ENCODE measurements at places on chromosomes 6 and 20.

GRCh38 chr6:155062866-155063341, 67.8 kb downstream of the TIAM2 start:
- DNase-seq: no peak

DNA sequence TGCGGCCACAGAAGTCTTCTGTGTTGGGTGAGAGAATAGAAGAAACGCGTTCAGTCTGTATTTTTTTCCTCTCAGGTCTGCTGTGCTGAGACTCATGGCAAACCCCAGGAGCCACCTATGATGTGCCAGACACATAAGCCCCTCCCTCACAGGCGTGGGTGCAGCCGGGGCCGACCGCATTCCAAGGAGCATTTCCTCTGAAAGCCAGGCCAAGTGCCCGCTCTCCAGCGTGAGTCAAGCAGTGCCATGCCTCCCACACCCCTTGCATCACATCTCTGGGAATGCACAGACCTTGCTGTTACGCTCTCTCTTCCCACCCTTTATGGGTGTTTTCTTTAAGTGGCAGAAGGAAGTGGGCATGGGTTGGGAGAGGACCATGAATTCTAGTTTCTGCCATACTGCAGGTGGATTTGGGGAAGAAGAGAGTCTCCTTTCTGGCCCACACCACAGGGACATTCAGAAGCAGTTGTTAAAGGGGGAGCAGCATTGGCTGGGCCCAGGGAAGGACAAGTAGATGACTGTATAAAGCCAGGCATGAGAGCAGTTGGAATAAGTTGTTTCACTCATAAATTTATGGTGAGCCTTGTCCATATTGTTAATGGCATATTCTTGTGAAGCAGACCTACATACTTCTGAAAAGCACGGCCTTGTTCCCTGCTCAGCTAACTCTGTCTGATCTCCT, 37.1 kb upstream of the TFAP2A start:
- DNase-seq: no peak

DNA sequence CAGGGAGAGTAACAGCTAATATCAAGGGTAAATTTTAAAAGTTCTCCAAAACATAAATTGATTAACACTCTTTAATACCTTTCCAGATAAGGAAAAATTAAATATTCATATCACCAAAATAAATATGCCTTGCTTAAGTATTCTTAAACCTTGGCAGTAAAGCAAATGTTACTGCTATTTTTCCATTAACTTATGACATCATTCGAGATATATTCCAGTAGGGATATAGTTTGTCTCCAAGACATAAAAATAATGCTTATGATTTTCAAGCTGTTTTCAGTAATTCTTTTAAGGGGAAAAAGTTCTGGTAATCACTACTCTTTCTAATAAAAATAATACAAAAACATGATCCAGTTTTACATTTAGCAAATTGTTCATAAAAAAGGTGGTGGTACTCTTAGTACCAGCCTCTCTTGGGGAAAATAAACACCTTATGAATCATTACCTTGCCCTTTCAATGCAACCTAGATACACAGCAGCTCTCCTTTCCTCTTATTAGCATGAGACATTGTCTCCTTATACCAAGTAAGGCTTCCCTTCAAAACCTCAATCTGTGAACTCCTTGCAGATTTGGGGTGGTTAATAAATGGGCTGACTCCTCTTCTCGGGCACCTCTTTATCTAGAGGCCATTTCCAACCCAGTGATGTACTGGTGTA, 31.5 kb upstream of the LTV1 start:
- DNase-seq: no peak

GRCh38 chr6:161242113-161242512, 31.7 kb downstream of the AGPAT4 start:
- DNase-seq: no peak

GRCh38 chr20:46209930-46210671, 92.0 kb downstream of the CD40 start:
- DNase-seq: no peak

DNA sequence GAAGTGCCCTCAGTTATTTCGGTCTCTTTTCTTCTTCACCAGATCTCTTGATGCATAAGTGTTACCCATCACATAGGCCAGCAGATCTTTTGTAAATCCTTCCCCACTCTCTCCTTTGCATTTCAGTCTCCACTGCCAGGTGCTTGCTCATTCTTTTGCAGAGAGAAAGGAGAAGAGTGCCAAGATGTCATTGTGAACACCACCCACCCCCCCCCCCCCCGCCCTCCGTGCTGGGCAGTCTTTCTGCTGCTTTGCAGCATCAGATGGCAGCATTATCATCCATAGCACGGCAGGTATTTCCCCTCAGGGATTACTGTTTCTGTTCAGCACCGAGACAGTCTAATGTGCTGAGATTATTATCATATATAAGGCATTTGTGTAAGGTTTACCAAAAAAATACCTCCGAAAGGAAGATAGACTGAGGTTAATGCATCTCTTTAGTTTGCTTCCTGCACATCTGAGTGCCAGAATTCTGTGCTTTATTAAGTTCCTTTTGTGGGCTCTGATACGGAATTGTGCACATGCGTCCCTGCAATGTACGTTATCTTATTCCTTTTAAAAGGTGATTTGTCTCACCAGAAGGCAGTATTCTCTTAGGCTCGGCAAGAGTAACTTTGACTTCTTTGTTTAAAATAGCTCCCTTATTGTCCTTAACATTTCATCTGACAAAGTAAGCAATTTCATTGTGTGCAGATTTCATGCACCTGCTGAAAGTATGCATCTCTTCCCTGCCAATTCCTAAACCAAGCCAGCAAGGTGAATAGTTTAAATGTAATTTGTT, 128.8 kb downstream of the PHACTR1 start:
- DNase-seq: no peak

DNA sequence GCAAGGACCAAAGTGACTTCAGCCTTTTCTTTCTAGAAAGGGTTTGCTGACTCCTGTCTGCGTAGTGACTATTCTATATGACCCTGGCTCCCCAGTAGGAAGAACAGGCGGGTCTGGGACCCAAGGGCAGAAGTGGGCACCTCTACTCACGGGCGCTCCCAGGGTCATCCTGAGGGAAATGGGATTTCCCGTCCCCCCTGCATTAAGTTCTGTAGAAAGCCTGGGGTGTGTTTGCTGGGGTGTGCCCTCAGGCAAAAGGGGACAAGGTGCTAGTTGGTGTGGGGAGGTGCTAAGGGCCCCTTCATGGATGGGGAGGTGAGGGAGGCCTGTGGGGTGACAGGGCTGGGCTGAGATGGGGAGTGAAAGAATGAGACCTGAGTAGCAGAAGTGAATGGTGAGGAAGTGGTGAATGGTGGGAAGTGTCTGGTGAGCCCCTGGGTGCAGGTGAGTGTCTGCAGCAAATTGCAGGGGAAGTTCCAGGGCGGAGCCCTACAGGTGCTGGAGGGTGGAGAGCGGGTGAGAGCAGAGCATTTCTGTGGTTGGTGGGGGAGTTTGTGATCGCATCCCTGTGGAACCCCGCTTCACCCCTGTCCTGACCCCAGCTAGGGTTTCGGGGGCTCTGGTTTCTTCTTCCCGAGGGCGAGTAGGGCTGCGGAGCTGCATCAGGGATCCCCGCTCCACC, 21.1 kb downstream of the RAET1L start:
- DNase-seq: no peak

DNA sequence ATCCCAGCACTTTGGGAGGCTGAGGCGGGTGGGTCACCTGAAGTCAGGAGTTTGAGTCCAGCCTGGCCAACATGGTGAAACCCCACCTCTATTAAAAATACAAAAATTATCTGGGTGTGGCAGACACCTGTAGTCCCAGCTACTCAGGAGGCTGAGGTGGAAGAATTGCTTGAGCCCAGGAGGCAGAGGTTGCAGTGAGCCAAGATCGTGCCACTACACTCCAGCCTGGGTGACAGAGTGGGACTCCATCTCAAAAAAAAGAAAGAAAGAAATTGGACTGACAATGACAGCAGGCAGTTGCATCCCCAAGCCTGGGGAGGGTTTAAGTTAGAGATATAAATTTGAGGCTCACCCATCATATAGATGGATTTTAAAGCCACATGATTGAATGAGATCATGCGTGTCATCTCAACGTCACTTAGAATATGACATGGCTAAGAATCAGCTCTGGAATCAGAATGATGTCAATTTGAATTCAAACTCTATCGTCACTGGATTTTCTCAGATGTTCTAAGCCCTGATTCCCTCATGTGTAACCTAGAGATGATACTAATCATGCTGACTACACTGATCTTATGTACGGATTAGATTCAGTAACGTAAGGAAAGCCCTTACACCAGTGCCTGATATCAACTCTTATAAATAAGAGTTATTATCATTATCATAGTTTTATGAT, 534.0 kb upstream of the JARID2 start:
- DNase-seq: no peak

- DNase-seq: peak; percentile 95
These were observed 590 bp downstream of the HIVEP2 start for GRCh38 chr6:142944124-142945048.

All from activated T-cell treated with anti-CD3 and anti-CD28 coated beads for 4 hours (primary cell).